Activated CD8-positive, alpha-beta T cell treated with anti-CD3 and anti-CD28 coated beads for 36 hours (primary cell): ENCODE measurements at places on chromosomes 16 and 17. TPM values are rescaled to one million over a fixed set of nuclear protein-coding genes. Genes with fewer than 3 reads are reported as not detected.

- peak overlapping the region; percentile 93 for H3K27ac ChIP-seq
- H3K4me3 ChIP-seq = peak overlapping the region; percentile 88
- H3K36me3 ChIP-seq = peaks cover 49% of the 10 kb centered on the region
These were observed 457 bp downstream of the CHTF8 start for GRCh38 chr16:69131839-69132423.

COQ7 gene
- 19.2 TPM for total RNA-seq

GRCh38 chr16:87464691-87465300, 28.0 kb downstream of the ZCCHC14 start:
- H3K27ac ChIP-seq = peak overlapping the region; percentile 86
- DNase-seq = peak; percentile 67
- peaks cover 40% of the 10 kb centered on the region for H3K4me1 ChIP-seq
- no peaks in the 10 kb centered on the region for H3K27me3 ChIP-seq
- H3K36me3 ChIP-seq = peaks cover 2% of the 10 kb centered on the region

GRCh38 chr16:78116946-78117345, 17.5 kb downstream of the WWOX start:
- no peak overlapping the region for H3K27ac ChIP-seq
- DNase-seq = no peak
- H3K4me1 ChIP-seq = no peaks in the 10 kb centered on the region

GRCh38 chr17:38463451-38463858, 35.2 kb downstream of the ARHGAP23 start:
- H3K27me3 ChIP-seq = no peaks in the 10 kb centered on the region
- no peak overlapping the region for H3K27ac ChIP-seq
- no peaks in the 10 kb centered on the region for H3K4me1 ChIP-seq

- H3K4me3 ChIP-seq = peak within 1 kb of the TSS; percentile 75
- no peaks in the 10 kb centered on the region for H3K36me3 ChIP-seq
- DNase-seq = peak; percentile 57
- H3K27me3 ChIP-seq = no peaks in the 10 kb centered on the region
These were observed at the start of gene ULK2 for GRCh38 chr17:19867329-19868078. TSS of gene ULK2 (minus strand) at chr17:19867936. CDS start at chr17:19867417, 519 bp downstream.

- H3K4me3 ChIP-seq = no peak overlapping the region
- no peaks in the 10 kb centered on the region for H3K36me3 ChIP-seq
- DNase-seq = no peak
- H3K27ac ChIP-seq = no peak overlapping the region
These were observed 119.6 kb upstream of the PMFBP1 start for GRCh38 chr16:72291531-72291981.

DNA sequence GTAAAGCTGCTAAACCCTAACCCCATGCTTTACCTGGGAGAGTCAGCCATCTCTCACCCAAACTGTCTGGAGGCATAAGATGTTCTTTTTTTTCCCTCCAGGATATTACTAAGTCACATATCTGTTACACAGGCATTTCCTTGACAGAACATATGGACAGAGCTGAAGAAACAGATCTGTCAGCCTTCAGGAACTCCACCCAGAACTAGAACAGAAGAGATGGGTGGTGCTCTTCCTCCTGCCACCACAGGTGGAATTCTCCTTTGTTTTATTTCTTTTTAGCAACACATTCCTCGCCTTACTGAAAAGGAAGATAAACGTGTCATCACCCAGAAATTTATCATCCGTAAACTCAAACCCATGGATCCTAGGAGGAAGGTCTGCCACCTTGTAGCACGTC, 8.8 kb downstream of the MYCBPAP start:
- H3K27ac ChIP-seq = no peak overlapping the region
- no peak overlapping the region for H3K4me3 ChIP-seq
- no peaks in the 10 kb centered on the region for H3K27me3 ChIP-seq
- peaks cover 3% of the 10 kb centered on the region for H3K4me1 ChIP-seq
- no peaks in the 10 kb centered on the region for H3K36me3 ChIP-seq
- no peak for DNase-seq

GRCh38 chr17:21146362-21147015, 19.7 kb downstream of the DHRS7B start:
- DNase-seq = no peak
- no peak overlapping the region for H3K4me3 ChIP-seq
- H3K4me1 ChIP-seq = peaks cover 2% of the 10 kb centered on the region
- no peak overlapping the region for H3K27ac ChIP-seq

EVPLL gene
- not detected for total RNA-seq

- peak overlapping the region; percentile 100 for H3K27ac ChIP-seq
- DNase-seq = peak; percentile 76
- H3K4me3 ChIP-seq = peak overlapping the region; percentile 99
- peaks cover 27% of the 10 kb centered on the region for H3K4me1 ChIP-seq
- peaks cover 34% of the 10 kb centered on the region for H3K36me3 ChIP-seq
- H3K27me3 ChIP-seq = no peaks in the 10 kb centered on the region
These were observed 632 bp downstream of the CYBC1 start for GRCh38 chr17:82449883-82450356.

SUMO2 gene
- total RNA-seq = 506 TPM

DNA sequence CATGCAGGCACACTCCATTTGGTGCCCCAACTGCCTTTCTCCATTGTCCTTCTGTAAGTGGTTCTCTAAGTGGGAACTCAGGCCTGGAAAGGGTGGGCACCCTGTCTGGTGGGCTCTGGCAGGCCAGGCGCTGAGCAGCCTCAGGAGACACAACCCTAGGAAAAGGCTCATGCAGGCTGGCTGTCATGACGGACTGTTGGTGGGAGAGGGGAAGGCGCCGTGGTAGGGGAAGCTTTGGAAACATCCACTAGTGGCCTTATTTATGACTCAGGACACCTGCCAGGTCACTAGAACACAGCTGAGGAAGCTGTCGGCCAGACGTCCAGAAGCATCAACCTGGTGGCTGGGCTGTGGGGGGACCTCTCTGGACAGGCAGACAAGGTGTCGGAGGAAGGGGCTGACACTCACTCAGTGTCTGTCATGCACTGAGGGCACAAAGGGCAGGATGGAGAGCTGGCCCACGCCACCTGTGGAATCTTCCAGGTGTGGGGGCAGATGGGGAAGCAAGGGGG, 216.0 kb downstream of the SEC14L1 start:
- DNase-seq = no peak
- no peaks in the 10 kb centered on the region for H3K36me3 ChIP-seq
- H3K27me3 ChIP-seq = no peaks in the 10 kb centered on the region
- H3K4me1 ChIP-seq = peaks cover 12% of the 10 kb centered on the region
- no peak overlapping the region for H3K4me3 ChIP-seq
- no peak overlapping the region for H3K27ac ChIP-seq
